ENCODE measurements at places on chromosomes 16 and 17. TPM values are rescaled to one million over a fixed set of nuclear protein-coding genes. Genes with fewer than 3 reads are reported as not detected.

Gene PRSS53
- 2.5 TPM for total RNA-seq

Gene C17orf50
- 0.44 TPM for total RNA-seq

Gene CRISPLD2
- total RNA-seq = 3.0 TPM

Gene TBC1D3K
- total RNA-seq = not detected

Data from A549 treated with Hydrocortisone at 1 μM for 4 hours (cell line).